ENCODE measurements at places on chromosomes 4 and X.

GRCh38 chr4:17630228-17630627 lies 15.8 kb downstream of the MED28 start:
- DNase-seq: no peak

DNA sequence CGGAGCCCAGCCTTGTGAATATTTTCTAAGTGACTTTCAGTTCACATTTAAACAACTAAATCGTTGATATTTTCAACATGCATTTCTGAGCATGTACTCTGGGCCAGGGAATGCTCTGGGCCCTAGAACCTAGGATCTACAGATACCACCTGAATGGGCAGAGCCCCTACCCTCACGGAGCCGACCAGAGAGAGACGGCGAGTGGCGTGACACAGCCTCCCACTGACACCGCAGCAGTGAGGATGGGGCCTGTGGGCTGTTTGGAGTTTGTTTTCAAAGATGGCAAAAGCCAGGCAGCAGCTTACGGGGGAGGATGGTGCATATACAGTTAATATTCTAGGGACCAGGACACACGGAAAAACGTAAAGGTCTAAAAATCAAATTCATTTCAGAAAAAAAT lies 17.7 kb downstream of the NELFA start:
- no peak for DNase-seq

DNA sequence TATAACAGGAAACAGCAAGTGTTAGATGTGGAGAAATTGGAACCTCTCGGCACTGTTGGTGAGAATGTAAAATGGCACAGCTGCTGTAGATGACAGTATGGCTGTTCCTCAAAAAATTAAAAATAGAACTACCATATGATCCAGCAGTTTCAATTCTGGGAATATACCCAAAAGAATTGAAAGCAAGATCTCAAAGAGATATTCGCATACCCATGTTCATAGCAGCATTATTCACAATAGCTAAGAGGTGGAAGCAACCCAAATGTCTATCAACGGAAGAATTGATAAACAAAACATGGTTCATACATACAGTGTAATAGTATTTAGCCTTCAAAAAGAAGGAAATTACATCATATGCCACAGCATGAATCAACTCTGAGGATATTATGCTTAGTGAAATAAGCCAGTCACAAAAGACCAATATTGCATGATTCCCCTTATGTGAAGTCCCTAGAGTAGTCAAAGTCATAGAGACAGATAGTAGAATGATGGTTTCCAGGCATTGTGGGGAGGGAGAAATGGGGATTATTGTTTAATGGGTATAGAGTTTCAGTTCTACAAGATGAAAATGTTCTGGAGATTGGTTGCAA lies 467.7 kb downstream of the IDS start:
- DNase-seq: no peak

- DNase-seq: no peak
These were observed 2268.3 kb downstream of the ARAP2 start for GRCh38 chr4:33975995-33976394.

DNA sequence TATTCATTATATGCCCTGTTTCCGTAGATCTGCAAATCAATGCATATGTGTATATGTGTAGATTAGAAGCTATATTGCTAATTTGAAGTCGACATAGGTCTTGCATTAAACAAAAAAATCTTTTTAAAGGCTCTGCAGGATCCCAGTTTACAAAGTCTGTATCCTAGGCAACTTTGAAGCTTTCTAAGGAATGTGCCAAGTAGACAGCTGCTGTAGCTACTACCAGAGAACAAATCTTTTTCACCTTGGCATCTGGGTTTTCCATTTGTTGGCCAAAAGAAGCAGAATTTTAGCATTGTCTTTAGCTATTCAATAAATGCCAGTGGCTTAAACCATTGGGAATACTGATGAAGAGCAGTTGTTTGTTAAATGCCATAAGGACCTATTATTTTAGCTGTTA lies 88.0 kb downstream of the NAA11 start:
- DNase-seq: no peak

- DNase-seq: no peak
These were observed 47.6 kb downstream of the SPIN3 start for GRCh38 chrX:56947699-56948098.

GRCh38 chrX:134443020-134443419 lies 16.9 kb upstream of the HPRT1 start:
- DNase-seq: no peak

DNA sequence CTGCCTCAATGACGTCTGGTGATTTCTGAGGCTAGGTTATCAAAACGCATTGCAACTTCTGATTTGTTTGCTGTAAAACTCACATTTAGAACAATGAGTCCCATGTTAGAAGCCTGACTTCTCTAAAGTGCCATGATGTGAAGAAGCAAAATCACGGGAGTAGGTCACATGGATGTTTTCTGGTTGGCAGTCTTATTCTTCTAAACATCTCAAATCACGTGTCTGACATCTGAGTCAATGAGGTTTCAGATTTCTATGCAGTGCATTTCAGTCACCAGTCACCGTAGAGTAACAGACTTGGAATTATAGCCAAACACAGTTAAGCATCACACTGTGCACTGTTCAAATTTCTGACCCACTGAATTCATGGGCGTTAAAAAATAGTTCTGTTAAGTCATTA lies 482.1 kb downstream of the TMA16 start:
- no peak for DNase-seq

DNA sequence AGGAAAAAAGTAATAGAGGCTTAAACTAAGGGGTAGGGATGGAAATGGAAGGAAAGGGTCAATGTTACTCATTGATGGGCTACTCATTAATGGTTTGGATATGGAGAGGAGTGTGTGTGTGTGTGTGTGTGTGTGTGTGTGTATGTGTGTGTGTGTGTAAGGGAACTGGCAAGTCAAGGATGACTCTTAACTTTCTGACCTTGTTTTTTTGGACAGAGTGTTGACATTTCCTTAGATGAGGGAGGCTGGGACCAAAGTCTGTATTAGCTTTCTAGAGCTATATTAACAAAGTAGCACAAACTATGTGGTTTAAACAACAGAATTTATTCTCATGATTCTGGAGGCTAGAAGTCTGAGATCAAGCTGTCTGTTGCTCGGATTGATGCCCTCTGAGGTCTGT lies 202.7 kb downstream of the GBA3 start:
- DNase-seq: no peak
